ENCODE measurements at places on chromosomes 12 and 14. TPM values are rescaled to one million over a fixed set of nuclear protein-coding genes. Genes with fewer than 3 reads are reported as not detected.

The PCED1B gene
- 3.5 TPM for total RNA-seq

The TEX52 gene
- total RNA-seq, result not detected

The SLC5A8 gene
- total RNA-seq, result not detected

The GUCY2C gene
- not detected for total RNA-seq

The TPPP2 gene
- total RNA-seq, result not detected

The SLC38A4 gene
- 2.3 TPM for total RNA-seq

The PTPN6 gene
- total RNA-seq, result not detected

The SERPINA3 gene
- 0.89 TPM for total RNA-seq

The LAG3 gene
- not detected for total RNA-seq

The OAS1 gene
- not detected for total RNA-seq

- no peak for DNase-seq
Observed at GRCh38 chr12:62705846-62706245, 229.1 kb downstream of the PPM1H start.

DNA sequence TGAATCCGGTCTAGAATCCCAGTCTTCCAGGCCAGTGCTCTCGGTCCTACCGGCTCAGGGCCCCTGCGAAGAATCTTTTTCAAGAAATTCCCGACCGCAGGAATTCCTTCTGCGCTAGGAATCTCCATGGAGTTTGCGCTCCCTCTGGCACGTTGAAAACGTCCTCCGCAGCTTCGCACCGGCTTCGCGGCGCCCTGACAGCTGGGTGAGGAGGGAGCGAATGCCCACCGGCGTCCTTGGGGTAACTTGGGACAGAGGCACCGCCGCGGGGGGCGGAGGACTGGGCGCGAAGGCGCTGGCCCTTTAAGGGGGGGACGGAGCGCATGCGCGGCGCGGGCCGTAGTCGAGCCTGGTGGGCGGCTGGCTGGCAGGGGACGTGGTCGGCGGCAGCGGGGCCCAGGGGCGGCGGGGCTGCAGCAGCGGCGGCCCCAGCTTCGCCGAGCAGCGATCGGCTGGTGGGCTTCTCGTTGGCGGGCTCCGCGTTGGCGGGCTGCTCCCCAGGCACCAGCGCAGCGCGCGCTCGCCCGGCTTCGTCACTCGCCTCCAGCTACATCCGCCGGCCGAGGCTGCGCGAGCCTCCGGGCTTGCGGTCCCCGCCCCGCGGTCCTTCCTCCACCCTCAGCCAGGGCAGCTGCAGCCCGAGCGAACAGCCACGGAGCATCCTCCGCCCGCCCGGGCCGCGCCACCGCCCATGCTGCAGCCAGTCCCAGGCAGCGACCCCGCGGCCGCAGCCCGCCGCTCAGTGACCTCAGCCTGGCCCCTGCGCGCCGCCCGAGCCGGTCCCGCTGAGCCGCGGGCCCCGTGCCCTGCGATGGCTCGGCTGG, at the start of gene VASH1:
TSS of gene VASH1 (plus strand) at position 333 of the 824 bp plus-strand sequence. CDS start 1,354 bp downstream, outside the sequence.
- DNase-seq, result peak; percentile 91

- DNase-seq, result no peak
Observed at GRCh38 chr14:31867570-31867969, 209.5 kb upstream of the ARHGAP5 start.

- no peak for DNase-seq
Observed at GRCh38 chr12:63863658-63864453, 19.4 kb downstream of the SRGAP1 start.

GRCh38 chr12:106071686-106072085, 67.1 kb downstream of the NUAK1 start:
- DNase-seq, result no peak

GRCh38 chr12:29152223-29152868, 3.3 kb downstream of the FAR2 start:
- no peak for DNase-seq

DNA sequence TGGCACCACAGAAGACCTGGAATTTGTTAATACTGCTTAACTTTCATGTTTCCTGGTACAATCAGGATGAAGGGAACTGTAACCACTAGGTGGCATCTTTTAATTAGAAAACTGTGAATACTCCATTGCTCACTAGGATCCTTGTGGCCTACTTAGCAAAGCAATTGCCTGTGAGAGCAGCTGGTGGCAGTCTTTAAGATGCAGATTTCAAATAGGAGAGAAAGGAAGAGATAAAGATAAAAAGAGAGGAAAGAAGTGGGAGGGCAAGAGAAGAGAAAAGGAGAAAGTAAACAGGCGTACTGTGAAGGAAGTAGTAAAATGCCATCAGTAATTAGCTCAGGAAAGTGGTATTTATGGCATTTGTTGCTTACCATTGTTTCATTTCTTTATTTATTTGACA, 114.5 kb downstream of the RAD51B start:
- DNase-seq, result peak; percentile 90

DNA sequence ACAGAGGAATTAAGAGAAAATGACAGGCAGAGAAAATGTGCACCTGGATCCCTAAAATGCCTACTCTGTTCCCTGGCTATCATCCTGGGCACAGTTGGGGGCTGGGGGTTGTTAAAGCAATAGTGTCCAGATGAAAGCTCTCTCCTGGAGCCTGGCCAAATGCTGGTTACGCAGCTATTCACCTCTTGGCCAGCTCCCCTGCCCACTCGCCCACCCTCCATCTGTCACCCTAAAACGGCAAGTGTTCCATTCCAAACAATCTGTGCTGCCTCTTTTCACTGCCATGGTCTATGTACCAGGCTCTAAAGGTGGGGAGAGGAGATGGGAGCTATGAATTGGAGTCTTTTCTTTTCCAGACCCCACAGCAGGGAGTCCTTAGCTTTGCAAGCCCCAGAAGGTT, 24.7 kb upstream of the NPFF start:
- DNase-seq, result no peak

DNA sequence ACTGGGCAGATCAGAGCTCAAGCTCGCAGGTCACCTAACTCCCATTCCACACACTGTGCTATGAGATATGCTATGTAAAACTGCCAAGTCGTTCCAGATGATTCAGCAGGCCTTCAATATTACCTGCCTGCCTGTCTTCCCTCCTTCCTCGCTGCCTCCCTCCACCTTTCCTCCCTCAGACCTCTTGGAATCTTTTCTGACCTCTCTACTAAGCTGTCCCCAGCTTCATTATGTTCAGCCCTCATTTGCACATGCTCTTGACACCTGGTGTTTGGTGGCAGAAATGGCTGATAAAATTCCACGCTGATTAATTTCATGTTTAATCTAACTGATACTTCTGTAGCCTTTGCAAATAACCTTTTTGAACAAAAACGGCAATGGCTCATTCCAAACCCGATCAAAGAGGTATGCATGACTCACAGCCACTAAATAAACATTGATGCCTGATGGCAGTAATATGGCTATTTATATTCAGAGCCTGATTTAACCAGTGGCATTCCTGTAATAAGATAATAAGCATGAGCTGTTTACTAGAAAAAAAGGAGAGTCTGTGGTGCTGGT, 130.8 kb upstream of the EGLN3 start:
- peak; percentile 65 for DNase-seq

- DNase-seq, result peak; percentile 47
Observed at GRCh38 chr12:66140731-66141130, 10.2 kb upstream of the LLPH start.

GRCh38 chr12:4203772-4204376, 69.7 kb upstream of the CCND2 start:
- DNase-seq, result no peak

- DNase-seq, result no peak
Observed at GRCh38 chr12:101671157-101671791, 26.2 kb upstream of the CHPT1 start.

- peak; percentile 86 for DNase-seq
Observed at GRCh38 chr14:52949711-52950409, 990 bp downstream of the FERMT2 start.

- DNase-seq, result no peak
Observed at GRCh38 chr14:55223364-55223763, 32.0 kb upstream of the DLGAP5 start.

DNA sequence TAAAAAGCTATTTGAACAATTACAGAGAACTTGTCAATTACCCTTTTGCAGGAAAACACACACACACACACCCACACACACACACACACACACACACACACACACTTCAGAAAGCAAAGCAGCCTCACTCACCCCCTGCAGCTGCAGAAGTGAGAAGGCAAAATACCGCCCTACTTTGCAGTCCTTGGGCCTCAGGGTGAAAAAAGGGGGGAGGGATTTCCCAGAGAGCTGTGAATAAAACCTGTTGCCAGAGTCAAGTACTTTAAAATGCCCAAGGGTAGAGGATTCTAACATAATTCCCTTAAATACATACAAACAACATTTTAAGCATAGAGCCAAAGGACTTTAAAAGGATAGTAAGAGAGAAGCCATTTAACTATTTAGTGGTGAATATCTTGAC, 285.9 kb downstream of the MDGA2 start:
- DNase-seq, result no peak

- DNase-seq, result peak; percentile 88
Observed at GRCh38 chr12:6828781-6829535, 751 bp downstream of the P3H3 start.

GRCh38 chr14:77026930-77027537, 1.5 kb downstream of the IRF2BPL start:
- DNase-seq, result peak; percentile 80

GRCh38 chr12:55736780-55737580, 5.9 kb upstream of the GDF11 start:
- peak; percentile 84 for DNase-seq

- DNase-seq, result peak; percentile 23
Observed at GRCh38 chr14:70652871-70653270, 11.2 kb downstream of the TTC9 start.

- peak; percentile 17 for DNase-seq
Observed at GRCh38 chr14:71905031-71905430, 27.2 kb upstream of the RGS6 start.

DNA sequence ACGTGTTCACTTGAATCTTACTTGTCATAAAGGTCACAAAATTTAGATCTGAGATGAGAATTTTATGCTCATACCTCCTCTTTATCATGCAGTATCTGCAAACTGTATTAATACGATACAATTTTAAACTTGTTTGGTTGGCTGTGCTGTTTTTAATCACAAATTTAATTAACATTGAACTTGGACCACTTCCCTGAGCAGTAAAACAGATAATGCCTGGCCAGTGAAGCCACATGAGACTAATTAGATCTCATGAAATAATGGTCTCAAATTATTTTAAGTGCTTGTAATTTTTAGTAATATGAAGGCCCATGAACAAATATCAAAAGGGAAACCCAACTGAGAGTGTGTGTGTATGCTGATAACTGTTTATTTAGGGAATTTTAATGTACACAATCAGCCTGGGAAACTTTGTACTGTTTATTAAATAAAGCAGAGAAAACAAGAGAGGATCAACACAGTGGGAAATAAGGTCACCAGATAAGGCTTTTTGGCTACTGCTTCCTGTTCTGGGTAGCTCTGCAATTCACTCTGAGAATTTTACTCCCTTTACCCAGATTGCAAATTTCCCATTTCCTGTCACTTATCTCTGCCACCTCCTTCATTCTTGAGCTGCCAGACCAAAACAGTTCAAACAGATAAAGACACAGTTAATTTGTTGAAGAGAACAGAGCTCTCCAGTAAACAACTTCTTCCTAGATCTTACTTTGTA, 61.6 kb upstream of the GNPNAT1 start:
- no peak for DNase-seq

GRCh38 chr14:68727315-68728047, 65.4 kb downstream of the ZFP36L1 start:
- no peak for DNase-seq

DNA sequence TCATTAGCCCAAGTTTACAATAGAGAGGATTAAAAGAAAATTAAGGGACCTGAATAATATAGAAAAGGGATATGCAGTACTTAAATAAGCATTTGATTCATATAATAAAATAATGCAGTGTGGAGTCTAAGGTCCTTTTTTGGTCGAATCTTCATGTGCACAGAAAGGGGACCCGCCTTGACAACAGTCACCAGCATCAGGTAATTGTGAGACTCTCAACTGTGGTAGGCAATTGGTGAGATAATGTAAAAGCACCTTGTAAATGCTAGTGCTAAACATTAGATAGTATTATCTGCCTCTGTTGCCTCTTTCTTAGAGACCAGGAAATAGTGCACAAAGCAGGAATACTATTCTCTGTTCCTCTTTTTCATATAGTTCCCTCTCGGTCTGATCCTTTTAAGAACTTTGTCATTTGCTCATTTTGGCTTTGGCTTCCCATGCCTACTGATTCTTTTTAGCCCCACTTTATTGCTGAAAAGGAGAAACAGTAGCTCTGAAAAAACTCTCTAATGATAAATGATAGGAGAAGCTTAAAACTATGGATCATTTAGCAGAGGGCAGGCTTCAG, 17.5 kb downstream of the CHPT1 start:
- DNase-seq, result no peak

Data from GM23248 (cell line).